Central memory CD8-positive, alpha-beta T cell (primary cell): ENCODE measurements at places on chromosomes 3 and 15.

- H3K4me3 ChIP-seq, result peak overlapping the region; percentile 85
- peak; percentile 26 for DNase-seq
- no peak overlapping the region for H3K27ac ChIP-seq
- H3K36me3 ChIP-seq, result peaks cover 33% of the 10 kb centered on the region
Observed at GRCh38 chr3:141401573-141402475, 33.5 kb downstream of the ZBTB38 start.

GRCh38 chr3:106126067-106126845 lies 257.4 kb upstream of the CBLB start:
- no peak for DNase-seq
- no peaks in the 10 kb centered on the region for H3K36me3 ChIP-seq
- no peak overlapping the region for H3K27ac ChIP-seq
- no peak overlapping the region for H3K4me3 ChIP-seq

DNA sequence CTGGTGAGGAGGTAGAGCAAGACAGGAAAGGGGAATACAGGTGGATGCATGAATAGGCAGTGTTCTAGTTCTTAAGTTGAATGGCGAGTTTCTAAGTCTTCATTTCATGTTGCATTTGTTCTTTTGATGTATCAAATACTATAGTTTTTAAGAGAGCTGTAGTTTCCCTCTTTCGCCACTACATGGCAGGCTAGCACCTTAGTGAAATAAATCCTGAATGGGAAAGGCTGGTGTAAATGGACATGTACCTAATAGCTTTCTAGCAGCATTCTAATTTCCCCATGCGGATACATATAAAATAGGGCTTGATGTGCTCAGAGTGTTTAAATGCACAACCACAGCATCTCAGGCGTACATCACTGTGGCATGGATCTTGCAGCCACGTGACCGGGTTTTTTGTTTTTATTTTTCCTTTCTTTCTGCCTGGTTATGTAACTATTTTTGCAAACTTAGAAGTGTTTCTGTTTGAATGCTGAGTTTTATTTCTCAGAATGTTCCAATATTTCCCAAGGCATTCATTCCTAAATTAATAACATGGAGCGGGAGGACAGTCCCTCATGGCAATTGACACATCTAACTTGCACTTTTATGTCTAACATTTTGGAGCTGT lies 23.5 kb upstream of the CLN6 start:
- peaks cover 34% of the 10 kb centered on the region for H3K27me3 ChIP-seq
- peaks cover 2% of the 10 kb centered on the region for H3K36me3 ChIP-seq
- H3K4me1 ChIP-seq, result no peaks in the 10 kb centered on the region
- no peak overlapping the region for H3K4me3 ChIP-seq
- no peak for DNase-seq

DNA sequence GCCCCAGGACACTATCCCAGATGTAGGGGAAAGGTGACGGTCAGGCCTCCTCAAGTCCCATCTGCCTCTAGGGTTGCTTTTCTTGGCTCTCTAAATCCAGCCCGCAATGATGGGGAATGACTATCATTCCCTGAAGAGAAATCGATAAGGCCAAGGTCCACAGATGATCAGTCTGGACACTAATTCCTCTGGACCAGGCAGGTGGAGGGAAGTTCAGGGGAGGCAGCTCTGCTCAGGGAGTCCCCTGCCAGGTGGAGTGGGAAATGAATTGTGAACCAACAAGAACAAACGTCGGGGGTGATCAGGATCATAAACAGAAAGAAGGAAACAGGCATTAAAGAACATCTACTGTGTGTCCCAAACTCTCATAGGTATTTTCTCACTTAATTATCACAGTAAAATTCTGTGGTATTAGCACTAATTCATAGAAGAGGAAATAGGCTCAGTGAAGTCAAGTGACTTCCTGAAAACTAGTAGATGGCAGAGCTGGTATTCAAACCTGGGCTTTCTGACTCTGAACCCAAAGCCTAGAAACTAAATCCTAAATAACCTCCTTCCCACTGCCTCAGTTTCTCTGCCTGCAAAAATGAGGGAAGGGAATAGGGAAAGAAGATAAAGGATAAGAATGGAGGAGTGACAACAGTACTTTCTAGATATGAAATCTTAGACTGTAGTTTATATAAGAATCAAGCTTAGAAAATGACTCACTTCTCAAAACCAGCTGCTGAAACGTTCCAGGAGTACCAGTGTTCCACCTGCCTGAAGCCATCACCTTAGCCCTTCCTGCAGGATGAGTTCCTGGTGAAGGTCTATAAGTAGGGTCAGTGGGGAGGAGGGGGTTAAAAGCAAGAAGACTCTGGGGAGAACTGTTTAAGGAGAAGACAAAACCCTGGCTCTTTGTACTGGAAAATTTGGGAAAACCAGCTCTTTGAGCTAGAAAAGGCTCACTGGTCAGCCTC lies 7.5 kb downstream of the BMF start:
- H3K4me3 ChIP-seq, result peak overlapping the region; percentile 51
- DNase-seq, result no peak
- peaks cover 4% of the 10 kb centered on the region for H3K36me3 ChIP-seq

DNA sequence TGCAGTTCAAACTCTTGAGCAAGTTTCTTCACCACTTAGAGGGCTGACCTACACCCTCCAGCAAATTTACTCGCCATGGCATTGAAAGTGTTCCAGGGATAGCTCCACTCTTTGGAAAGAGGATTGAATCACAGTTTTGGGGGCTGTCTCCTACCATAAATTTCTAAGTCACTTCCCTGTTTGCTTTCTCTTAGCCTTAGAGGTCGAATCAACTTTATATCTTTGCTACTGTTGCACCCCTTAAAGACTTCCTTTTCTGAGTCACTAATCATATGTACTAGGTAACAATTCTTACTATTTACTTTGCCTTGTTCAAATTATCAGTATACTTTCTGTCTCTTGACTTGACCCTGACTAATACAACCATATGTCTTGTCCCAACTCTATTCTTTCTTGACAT lies 1151.8 kb upstream of the ALCAM start:
- H3K27ac ChIP-seq, result no peak overlapping the region
- H3K4me3 ChIP-seq, result no peak overlapping the region
- no peak for DNase-seq
- no peaks in the 10 kb centered on the region for H3K27me3 ChIP-seq
- no peaks in the 10 kb centered on the region for H3K4me1 ChIP-seq

GRCh38 chr3:58693940-58694850 lies 27.6 kb upstream of the FAM3D start:
- no peaks in the 10 kb centered on the region for H3K27me3 ChIP-seq
- H3K27ac ChIP-seq, result no peak overlapping the region
- H3K36me3 ChIP-seq, result no peaks in the 10 kb centered on the region
